ENCODE measurements at places on chromosomes 2 and 18.

- DNase-seq, result no peak
These were observed 148.6 kb downstream of the TWIST2 start for GRCh38 chr2:238996331-238997136.

DNA sequence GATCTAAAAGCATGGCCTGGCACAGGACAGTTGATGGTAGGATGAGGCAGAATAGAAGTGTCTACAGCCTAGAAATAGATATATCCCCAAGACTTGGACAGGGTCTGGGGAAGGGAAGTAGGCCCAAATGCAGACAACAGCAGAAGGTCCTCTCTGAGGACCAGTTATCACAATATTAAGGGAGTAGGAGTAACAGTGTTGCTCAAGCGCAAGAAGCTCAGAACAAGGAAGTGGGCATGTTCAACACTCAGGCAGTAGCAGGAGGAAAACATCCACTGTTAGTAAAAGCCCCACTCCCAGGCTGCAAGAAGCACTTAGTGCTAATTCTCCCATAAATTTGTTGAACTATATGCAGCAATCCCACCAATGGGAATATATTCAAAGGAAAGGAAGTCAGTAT, 314.7 kb downstream of the METTL4 start:
- no peak for DNase-seq

GRCh38 chr2:106851087-106851874, 34.7 kb downstream of the ST6GAL2 start:
- no peak for DNase-seq

DNA sequence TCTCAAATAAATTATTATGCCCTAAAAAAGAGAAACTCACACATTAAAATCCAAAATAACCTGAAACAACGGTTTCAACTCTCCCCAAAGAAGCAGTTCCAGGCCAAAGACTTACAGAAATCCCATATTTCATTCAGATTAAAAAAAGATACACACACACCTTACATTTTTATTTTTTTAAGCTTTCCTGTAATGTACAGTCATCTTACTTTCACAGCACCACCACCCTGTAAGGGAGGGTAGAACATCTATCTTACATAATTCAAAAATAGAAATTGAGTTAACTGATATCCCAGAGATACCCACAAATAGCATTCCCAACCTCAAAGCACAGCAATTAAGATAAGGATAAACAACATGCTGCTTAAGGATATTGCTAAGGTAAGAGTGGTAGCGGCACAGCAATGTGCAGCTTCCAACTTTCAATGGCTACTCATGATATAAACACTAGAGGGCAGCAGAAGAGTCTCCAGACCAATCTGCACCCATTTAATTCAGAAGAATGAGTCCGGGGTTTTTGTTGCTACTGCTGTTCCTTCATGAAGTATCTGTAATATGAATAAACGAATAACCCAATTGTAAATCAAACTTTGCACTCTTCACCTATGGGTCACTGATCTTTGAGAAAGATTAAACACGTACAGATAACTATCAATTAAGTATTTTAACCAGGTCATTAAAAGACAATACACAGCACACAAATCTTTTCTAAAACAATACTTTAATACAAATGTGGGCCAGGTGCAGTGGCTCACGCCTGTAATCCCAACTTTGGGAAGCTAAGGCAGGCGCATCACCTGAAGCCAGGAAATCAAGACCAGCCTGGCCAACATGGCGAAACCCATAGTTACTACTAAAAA, 11.3 kb downstream of the GFPT1 start:
- DNase-seq, result no peak

DNA sequence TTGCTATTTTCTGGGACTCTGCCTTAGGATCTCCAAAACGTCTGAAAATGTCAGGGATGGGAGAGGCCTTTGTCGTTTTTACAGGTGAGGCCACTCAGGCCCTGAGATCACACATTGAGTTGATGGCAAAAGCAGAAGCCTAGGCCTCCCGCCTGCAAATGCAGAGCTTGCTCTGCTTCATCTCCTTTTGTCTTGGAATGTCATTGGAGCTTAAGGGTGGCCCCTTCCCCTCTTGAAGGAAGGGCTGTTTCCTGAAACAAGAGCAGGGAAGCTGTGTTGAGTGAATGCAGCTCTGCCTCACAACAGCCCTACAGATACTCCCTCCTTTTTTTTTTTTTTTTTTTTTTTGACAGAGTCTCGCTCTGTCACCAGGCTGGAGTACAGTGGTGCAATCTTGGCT, 123.5 kb downstream of the GLI2 start:
- DNase-seq, result no peak

- no peak for DNase-seq
These were observed 52.6 kb upstream of the SMAD2 start for GRCh38 chr18:47983055-47983454.

DNA sequence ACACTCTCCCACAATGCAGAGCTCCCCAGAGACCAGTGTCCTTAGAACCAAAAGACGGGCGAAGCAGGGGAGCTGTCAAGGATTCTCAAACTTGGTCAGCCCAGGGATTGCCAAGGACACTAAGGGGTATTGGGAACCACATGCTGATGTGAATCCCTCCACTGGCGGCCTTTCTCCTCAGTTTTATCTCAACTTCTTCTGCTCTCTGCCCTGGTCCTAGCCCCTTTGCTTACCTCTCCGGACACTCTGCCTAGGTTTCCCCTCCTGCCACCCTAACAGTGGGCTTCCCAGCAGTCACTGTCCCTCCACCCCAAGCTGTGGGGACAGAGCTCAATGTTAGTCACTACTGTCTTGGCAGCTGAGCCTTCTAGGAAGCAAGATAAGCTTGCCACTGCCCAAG, 61.1 kb downstream of the POLR1A start:
- no peak for DNase-seq

DNA sequence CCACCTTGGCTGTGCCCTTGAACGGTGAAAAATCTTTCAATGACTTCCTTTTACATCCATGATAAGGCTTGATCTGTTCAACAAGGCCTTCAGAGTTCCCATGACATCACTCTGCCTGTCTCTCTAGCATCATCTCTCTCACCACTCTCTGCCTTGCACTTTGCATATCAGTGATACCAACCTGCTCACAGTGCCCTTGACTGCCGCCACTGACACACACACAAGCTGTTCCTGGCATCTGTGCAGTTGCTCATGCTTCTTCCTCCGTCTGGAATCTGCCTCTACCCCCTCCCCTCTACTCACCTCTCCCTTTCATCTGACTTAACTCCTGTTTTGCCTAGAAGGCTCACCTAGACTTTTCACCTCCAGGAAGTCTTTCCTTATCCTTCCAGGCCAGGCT, 79.1 kb upstream of the SEC11C start:
- no peak for DNase-seq

DNA sequence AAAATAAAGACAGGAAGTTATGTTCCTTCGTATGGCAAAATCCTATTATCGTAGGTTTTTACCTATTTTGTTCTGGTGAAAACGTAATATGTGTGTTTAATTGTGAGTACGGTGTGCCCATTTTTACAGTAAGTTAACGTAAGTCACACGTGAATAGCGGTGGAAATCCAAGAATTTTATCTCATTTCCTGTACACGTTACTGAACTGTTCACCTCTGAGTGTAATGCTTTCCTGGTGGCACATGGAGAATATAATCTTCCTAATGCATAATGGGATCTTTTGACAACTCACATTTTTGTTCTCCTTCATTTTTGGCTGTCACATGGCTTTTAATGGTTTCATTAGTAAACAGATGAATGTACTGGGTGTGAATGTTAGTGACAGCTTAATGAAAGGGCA, 28.2 kb downstream of the BCL2L11 start:
- no peak for DNase-seq

DNA sequence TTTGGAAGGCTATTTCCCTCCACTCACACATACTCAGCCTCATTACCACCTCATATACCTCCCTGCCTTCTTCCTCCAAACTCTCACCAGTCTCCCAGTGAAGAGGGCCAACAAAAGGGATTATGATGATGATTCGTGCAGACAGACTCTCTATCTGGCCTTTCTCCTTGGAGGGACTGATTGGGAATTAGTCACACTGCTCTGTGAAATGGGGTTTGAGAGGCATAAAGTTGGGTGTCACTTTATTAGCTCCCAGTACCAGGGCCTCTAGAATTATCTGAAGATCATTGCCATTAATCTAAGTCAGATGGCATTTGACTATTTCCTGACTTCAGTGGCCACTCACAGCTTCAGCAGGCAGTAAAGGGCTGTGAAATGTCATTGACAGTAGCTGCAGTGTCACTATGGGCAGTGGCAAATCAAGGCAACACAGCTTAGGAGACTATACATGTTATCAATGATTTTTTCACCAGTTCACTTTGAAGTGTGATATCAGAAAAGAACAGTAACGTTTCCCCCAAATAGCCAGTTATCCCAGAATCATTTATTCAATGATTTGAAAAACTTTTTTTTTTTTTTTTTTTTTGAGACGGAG, 17.4 kb downstream of the CNRIP1 start:
- no peak for DNase-seq

GRCh38 chr2:204019572-204020501, 83.3 kb downstream of the ICOS start:
- DNase-seq, result no peak

DNA sequence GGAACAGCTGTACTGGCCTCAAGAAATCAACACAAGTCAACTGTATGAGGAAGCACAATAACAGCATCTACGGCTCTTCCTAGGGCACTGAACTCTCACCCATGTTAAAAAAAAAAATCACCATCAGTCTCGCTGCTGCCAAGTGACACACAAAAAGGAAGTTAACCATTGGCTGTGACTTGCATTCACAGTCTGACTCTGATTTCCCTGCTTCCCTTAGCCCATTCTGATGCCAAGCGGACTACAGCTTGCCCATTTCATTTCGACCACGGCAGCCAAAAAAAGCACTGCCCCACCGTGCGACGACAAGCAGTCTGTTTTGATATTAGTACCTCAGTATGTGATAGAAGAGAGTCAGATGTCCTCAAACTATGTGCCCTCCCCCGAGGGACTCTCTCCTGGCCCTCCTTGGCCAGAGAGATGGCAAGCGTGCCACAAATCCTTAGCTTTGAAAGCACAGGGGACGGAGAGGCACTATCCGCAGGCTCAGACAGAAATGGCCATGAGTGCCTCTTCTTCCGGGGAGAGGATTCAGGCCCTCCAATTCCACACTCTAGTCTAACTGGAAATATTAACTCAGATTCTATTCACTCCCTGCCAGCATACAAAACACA, 250.0 kb downstream of the TCF4 start:
- no peak for DNase-seq

DNA sequence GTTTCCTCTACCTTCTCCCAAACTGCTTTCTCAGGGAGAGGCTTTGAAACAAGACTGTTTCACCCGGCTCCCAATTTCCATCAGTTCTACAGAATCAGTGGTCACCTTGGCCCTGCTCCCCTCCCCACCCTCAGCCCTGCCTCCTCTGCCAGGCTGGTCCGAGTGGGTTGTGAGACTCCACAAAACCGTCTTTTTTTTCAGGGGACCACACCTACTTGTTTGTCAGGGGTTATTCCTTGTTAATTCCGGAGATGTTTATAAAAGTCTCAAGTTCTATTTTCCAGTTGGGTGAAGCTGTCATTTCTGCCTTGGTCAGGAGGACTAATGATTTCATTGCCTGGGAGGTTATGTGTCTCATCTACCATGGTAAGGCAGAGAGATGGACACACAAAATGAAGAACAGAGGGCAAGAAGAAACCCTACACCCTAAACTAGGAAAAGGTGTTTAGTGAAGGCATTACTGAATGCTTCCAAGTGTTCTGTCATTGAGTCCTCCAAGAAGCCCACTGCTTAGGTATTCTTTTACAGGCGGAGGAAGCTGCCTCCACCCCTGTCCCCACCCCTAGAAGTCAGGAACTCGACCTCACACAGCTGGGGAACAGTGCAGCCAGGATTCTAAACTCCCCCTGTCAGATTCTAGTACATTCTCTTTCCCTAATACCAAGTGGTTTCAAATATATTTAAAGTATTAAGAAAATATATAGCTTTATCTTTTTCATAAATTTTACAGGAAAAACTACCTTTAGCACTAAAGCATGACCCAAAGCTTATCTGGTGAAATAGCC, 46.3 kb downstream of the COPS8 start:
- no peak for DNase-seq

DNA sequence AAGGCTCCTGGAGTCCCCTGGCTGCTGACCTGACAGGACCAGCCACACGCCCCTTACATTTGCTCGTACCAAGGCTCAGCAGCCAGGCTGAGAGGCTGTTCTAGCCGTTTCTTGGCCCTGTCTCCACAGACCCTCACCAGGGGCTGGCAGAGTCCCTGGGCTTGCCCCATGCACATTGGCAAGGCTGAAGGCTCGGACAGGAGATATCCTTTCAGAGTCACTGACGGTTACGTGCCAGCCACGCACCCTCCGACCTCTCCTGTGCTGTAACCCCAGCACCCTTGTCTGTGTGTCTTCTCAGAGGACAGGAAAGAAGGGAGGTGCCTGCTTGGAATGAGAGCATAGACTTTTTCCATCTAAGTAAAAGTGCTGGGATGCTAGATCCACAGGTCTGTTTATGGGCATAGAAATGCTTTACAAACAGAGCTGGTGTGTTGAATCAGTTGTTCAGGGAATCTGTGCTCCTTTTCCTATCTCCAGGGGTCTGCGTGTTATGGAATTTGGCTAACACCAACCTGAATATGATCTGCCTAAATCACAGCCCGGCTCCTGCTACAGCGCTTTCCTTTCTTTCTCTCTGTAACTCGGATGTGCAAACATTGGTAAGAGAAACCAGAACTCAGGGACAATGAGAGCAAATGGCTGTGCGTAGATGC, 41.0 kb downstream of the COPS8 start:
- no peak for DNase-seq

DNA sequence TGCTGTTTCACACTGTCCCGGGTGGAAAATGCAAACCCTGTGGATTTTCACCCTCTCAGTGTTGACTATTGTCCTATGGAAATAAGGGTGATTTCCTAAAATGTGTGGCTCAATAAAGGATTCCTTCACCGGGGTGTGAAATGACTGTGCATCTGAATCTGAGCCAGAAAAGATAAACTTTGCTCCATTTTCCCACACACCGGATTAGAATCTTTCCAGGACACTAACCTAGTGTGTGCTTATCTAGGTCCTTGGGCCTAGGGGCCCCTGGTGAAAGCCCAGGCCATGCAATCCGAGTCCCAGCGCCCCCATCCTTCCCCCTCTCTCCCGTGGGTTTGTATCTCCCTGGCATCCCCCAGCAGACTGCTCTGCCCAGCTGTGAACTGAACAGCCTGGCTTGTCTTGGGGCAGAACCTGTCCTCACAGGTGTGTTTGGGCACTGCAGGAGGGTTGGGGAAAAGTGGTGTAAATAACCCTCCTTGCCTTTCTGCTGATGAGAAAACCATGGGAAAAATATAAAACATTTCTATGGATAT, 17.3 kb downstream of the KLHL29 start:
- DNase-seq, result no peak

GRCh38 chr2:42693013-42693615, 70.8 kb downstream of the OXER1 start:
- no peak for DNase-seq

- DNase-seq, result no peak
These were observed 14.0 kb upstream of the CREG2 start for GRCh38 chr2:101401326-101401665.

All from 8988T (cell line).